NCI-H187 treated with DMSO at 0.1 percent for 48 hours (cell line): ENCODE measurements at places on chromosomes 1 and 21.

GRCh38 chr1:247212012-247212411 lies 40.2 kb upstream of the ZNF124 start:
- DNase-seq, result no peak

DNA sequence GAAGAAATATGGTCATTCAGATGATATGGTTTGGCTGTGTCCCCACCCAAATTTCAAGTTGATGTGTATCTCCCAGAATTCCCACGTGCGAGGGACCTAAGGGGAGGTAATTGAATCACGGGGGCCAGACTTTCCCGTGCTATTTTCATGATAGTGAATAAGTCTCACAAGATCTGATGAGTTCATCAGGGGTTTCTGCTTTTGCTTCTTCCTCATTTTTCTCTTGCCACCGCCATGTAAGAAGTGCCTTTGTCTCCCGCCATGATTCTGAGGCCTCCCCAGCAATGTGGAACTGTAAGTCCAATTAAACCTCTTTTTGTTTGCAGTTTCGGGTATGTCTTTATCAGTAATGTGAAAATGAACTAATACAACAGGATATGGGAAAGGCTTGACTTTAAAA lies 1.4 kb upstream of the DPM3 start:
- DNase-seq, result no peak

DNA sequence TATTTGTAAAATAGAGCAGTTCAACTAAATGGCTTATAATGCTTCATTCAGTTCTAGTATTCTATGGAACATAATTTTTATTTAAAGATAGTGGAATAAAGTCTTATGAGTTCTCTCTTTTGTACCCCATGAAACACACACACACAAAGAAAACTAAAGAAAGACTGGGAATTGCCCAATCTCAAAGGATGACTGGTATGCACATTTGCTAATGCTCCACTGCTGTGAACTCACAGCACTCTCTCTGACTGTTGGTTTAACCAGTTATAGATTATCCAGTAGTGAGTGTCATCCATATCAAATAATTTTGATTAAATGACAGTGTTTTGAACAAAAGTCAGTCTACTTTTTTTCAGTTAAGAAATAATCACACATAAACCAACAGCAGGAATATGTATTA lies 1082.4 kb upstream of the B3GALT2 start:
- no peak for DNase-seq

DNA sequence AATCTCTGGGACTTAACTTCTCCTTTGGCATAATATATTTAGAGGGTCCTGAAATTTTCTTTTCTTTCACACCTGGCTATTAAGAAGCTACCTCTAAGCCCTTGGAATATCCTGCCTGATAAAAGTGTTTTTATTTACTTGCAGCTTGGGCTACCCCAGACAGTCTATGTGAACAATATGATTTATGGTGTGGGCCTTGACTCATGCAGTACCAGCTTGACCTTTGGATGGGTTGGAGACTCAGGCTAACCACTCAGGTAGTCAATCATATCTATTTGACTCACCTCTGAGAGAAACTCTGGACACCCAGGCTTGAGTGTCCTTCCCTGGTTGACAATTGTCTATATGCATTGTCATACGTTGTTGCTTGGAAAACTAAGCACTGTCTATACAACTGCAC lies 13.4 kb upstream of the PGBD2 start:
- DNase-seq, result no peak

GRCh38 chr1:153001382-153001781 lies at the start of gene SPRR3:
Gene SPRR3 (plus strand): TSS chr1:153001749. CDS start chr1:153003021, 1,272 bp downstream.
- no peak for DNase-seq

- DNase-seq, result no peak
These were observed 23.0 kb downstream of the RGS2 start for GRCh38 chr1:192831706-192832355.

GRCh38 chr1:10322821-10323220 lies 76.0 kb upstream of the PGD start:
- no peak for DNase-seq

GRCh38 chr1:42748021-42748420 lies 8.0 kb upstream of the CLDN19 start:
- DNase-seq, result no peak

DNA sequence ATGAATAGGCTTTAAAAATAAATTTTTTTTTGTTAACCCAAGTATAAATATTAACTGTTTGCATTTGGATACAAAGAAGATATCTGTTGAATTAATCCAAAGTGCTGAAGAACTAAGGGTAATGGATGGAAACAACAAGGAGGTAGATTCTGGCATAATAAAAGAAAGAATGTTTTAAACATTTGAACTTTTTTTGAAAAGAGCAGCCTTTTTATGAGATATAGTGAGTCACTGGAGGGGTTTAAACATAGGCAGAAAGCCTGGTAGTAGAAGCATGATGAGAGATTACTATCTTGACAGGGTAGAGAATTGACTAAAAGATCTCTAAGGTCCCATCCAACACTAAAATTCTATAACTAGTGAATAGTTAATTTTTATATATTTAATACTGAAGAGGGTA lies 2.7 kb downstream of the MIER1 start:
- no peak for DNase-seq

DNA sequence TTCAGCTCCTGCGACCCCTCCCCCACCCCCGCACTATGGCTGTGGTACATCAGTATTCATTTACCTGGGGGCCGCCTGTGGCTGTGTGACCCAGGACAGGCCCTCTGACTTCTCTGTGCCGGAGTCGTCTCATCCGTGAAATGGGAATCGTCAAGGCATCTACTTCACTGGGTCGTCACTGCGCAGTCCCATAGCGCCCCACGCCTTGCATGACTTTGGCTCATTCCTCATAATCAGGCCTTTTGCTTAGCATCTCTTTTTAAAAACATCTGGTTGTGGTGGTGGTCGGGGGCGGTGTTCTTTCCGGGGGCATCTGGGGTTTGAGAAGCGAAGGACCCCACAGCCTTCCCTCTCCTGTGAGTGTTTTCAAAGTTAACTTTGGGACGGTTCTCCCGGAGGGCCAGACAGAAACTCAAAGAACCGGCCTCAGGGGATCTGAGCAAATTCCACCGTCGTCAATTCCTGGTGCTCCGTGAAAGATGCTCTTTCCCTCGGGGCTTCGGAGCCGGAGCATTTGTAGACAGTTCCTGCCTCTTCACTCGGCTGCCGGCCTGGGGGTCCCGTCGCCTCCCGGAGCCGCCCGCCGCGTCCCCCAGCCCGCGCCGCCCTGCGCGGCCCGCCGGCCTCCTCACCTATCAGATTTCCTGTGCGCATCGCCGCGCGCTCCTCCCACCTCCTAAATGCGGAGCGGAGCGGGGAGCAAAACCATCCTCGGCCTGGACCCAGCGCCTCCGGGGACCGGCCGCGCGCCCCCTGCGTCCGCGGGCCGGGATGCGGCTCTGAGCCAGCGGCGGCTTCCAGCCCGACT lies at the start of gene B3GALT5:
TSS of gene B3GALT5 (plus strand) at position 708 of the 808 bp plus-strand sequence. CDS start 47,620 bp downstream, outside the sequence.
- no peak for DNase-seq

- DNase-seq, result no peak
These were observed 269.4 kb downstream of the RWDD3 start for GRCh38 chr1:95503278-95504030.

- no peak for DNase-seq
These were observed 257.1 kb downstream of the BRINP2 start for GRCh38 chr1:177427811-177428210.

DNA sequence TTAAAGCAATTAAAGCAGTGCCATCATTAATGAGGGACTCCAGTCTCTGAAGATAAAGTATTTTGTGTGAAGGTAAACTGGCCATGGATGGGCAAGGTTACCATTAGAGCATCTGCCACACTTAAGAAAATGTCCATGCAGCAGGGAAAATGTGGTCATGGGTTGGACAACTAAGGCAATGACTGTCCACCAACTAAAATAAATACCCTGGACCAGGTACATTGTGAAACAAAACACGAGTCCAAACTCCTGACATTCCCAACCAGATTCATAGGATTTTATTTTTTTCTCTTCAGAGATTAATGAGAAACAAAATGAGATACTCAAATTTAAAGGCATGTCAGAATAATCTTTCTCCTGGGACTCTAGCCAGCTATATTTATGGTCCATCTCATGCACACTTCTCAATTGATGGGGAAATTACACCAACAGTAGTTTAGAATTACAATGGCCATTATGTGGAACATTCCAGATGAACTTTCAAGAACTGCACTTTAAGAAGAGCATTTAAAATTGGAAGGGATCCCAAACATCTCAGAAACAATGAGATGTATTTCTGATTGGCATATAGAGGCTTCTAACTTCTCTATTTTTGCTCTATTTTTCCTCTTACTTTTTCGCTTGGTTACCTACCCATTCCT lies 8.1 kb downstream of the GBP7 start:
- DNase-seq, result no peak

DNA sequence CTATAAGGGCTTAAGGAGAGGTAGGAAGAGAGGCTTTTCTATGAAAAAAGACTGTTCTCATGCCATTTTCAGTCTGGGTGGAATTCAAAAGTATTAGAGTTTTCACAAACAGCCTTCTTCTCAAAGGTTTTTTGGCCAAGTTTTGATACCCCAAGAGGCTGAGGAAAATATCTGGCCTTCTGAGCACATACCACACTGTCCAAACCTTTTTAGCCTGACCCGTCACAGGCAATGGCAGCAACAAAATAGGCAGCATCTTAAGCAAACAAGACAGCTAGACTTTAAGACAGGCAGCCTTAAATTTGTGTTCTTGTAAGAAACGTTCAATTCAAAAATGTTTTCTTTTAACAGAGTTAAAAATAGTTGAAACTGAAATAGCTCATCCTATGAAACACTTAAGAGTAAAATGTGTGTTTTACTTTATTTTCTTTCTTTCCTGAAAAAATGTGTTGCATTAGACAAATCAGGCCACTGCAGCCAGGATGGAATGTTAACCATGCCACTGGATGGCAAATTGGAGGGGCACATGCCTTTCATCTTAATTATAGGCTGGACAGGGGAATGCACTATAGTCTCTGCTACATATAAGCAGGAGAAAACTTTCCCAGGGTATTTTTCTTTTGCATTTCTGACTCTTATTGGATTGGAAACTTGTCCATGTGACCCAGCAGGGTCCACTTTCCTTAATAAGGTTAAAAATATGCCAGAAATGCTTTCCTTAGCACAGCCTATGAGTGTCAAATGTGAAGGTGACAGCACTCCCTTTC lies 315.0 kb downstream of the TGFB2 start:
- no peak for DNase-seq

- DNase-seq, result no peak
These were observed 245.2 kb downstream of the SDCCAG8 start for GRCh38 chr1:243501002-243501401.

GRCh38 chr21:37780991-37781983 lies 135.0 kb downstream of the KCNJ6 start:
- no peak for DNase-seq

- DNase-seq, result no peak
These were observed 129.7 kb upstream of the L1TD1 start for GRCh38 chr1:62064829-62065407.

DNA sequence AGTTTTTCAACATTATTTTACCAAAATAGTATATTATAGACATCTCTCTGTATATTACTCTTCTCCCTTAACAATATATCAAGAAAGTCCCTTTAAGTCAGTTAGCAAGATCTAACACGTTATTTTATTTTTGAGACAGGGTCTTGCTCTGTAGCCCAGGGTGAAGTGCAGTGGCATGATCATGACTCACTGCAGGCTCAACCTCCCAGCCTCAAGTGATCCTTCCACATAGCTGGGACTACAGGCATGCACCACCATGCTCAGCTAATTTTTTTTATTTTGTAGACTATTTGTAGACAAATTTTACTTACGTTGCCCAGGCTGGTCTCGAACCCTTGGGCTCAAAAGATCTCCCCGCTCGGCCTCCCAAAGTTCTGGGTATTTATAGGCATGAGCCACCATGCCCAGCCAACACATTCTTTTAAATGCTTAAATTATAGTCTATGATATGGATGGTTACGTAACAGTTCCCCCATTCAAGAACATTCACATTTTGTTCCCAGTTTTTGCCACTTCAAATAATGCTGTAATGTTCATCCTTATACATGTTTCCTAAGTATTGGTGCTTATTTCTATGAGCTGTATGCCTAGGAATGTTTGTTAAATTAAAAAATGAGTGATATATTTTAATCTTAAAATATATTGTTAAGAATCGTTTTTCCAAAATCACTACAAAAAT lies 70.4 kb downstream of the TUT4 start:
- no peak for DNase-seq

- DNase-seq, result no peak
These were observed 70.7 kb downstream of the RUNX3 start for GRCh38 chr1:24859063-24860010.

DNA sequence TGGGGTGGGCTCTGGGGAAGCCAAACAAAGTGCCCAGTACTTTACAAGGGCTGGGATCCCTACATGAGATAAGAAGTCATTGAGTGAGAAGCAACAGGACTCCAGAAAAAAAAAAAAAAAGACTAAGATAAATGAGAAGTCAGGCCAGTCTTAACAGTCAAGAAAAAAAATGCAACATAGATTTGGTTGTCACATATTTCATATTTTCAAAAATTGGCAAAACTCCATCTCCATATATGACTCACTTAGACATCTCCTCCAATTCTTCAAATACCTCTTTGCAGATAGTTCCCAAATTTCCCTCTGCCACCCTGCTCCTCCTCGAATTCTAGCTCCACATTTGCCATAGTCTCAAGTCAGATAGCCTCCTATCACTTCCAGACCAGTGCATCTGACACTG lies 20.9 kb upstream of the SIPA1L2 start:
- DNase-seq, result no peak

DNA sequence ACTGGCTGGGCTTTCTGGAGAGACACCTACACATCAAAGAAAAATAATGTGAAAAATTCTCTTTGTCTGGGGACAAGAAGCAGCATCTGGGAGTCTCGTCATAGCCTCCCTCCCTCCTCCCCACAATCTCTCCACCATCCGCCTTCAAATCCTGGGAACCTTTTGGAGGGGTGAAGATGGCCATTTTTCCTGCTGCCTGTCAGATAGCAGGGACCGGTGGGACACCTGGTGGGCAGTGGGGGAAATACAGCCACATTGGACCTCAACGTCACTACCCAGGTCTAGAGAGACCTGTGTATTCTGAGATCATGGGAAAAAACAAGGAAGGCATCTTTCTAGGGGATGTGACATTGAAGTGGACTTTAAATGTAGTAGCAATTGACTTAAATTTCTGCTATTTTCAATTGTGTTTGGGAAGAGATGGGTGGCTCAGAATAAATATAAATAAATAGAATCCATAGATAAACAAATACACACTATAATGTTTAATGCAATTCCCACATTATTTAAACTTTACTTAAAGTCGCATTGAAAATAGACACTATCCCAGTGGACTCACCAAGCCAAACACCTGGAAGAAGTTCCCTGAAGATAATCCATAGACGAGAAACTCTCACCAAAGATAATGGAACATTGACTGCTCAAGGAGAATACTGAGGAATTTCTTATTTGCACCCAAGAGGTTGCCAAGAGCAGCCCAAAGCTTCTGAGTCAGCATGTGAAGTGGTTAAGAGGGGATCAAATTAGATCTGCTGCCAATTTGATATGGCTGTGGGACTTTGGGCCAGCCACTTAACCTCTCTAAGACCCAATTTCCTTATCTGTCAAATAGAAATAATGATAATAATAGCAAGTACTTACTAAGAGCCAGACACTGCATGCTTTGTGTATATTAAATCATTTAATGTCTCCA lies 147.6 kb upstream of the CAMK1G start:
- DNase-seq, result no peak

- no peak for DNase-seq
These were observed 30.8 kb downstream of the GORAB start for GRCh38 chr1:170562646-170563338.
